ENCODE measurements at places on chromosomes 7 and 10. TPM values are rescaled to one million over a fixed set of nuclear protein-coding genes. Genes with fewer than 3 reads are reported as not detected.
A peak's percentile ranks its signal among the peaks of the same experiment; 100 is the strongest.

NAT16 gene
- total RNA-seq = not detected

MUC12 gene
- total RNA-seq = 0.11 TPM

VWC2 gene
- total RNA-seq = 0.19 TPM

H2BK1 gene
- total RNA-seq = not detected

PAX2 gene
- total RNA-seq = not detected

CPXM2 gene
- 9.2 TPM for total RNA-seq

DNA sequence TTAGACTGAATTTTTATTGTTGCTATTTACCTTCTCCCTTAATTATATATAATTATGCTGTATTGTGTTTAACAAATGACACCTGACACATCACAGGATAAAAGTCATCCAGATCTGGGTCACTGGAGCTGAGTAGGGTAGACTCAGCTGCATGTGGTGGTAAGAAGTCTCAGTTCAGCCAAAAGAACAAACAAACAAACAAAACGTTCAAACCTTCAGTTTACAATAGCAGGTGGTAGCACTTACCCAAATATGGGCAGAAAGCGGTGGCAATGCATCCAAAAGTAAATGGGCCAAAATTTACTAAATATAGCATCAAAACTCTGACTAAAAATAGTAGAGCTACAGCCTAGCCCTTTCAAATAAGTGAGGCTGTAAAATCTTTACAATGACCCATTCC lies 42.2 kb downstream of the ZWINT start:
- DNase-seq = no peak
- peaks cover 18% of the 10 kb centered on the region for H3K4me1 ChIP-seq
- H3K27ac ChIP-seq = no peak overlapping the region
- H3K27me3 ChIP-seq = no peaks in the 10 kb centered on the region
- no peaks in the 10 kb centered on the region for H3K36me3 ChIP-seq

GRCh38 chr10:76881477-76882220 lies 756.0 kb downstream of the KCNMA1 start:
- no peak overlapping the region for H3K4me3 ChIP-seq
- no peak overlapping the region for H3K27ac ChIP-seq
- DNase-seq = no peak
- no peaks in the 10 kb centered on the region for H3K36me3 ChIP-seq
- H3K27me3 ChIP-seq = no peaks in the 10 kb centered on the region

- H3K36me3 ChIP-seq = no peaks in the 10 kb centered on the region
- no peaks in the 10 kb centered on the region for H3K4me1 ChIP-seq
- H3K27ac ChIP-seq = peak overlapping the region; percentile 42
- H3K4me3 ChIP-seq = no peak overlapping the region
- no peaks in the 10 kb centered on the region for H3K27me3 ChIP-seq
Observed at GRCh38 chr7:22980422-22980821, 33.5 kb downstream of the HYCC1 start.

DNA sequence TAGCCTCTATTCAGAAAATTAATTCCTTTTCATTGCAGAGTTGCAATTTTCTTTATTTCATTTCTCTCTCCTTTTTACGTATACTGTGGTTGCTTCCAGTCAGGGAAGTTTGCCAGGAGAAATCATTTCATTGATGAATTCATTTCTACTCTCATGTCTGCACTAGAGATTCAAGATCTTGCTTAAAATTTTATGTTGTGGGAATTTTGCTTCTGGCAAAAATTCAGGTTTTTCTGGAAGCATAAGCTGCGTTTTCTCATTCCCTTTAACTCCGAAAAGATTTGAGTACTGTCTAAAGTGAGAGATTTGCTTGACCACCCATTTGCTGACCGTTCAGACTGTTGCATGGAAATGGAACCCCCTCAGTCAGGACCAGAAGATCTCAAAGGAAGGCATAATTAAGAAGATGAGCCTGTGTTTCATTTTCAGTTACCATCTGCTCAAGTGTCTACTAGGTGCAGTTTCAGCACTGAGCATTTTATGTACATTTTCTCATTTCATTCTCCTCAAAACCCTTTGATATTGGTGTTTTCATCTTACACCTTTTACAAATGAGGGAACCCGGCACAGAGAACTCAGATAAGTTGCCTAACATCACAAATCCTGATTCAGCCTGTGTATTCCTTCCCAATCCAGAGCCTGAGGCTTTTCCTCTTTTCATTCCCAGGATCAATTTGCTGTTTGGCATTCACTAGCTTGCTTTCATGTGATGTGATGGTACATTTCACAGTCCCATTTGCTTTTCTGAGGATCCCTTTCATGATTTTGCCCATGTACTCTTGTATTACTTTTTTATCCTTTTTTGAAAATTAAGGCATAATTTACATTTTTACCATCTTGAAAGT lies 3.9 kb downstream of the PTPRZ1 start:
- no peaks in the 10 kb centered on the region for H3K27me3 ChIP-seq
- no peaks in the 10 kb centered on the region for H3K4me1 ChIP-seq
- no peaks in the 10 kb centered on the region for H3K36me3 ChIP-seq
- no peak for DNase-seq
- H3K4me3 ChIP-seq = no peak overlapping the region

DNA sequence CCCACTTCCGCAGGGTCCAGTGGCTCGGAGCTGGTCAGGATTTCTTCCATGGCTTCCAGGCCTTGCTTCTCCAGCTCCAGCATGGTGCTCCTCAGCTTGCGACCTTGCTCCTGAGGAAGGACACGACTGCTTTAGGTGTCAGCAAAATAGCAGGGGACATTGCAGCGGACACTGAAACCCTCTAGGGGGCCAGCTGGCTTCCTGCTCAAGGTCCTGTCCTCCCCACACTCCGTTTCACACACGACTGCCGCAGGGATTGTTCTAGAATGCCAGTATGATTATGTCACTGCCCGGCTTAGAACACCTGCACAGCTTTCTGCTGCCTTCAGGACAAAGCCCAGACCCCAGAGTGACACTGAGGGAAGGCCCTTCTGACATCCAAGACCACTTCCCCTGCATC lies 65.6 kb downstream of the SCRN1 start:
- no peaks in the 10 kb centered on the region for H3K27me3 ChIP-seq
- no peak overlapping the region for H3K27ac ChIP-seq
- no peaks in the 10 kb centered on the region for H3K4me1 ChIP-seq
- DNase-seq = no peak
- H3K4me3 ChIP-seq = no peak overlapping the region
- H3K36me3 ChIP-seq = peaks cover 49% of the 10 kb centered on the region

GRCh38 chr7:28703037-28703765 lies 254.9 kb downstream of the TRIL start:
- H3K4me1 ChIP-seq = no peaks in the 10 kb centered on the region
- no peaks in the 10 kb centered on the region for H3K36me3 ChIP-seq
- no peak overlapping the region for H3K27ac ChIP-seq
- no peak for DNase-seq
- no peak overlapping the region for H3K4me3 ChIP-seq
- H3K27me3 ChIP-seq = peaks cover 4% of the 10 kb centered on the region

GRCh38 chr7:127396184-127396583 lies 3.7 kb upstream of the ZNF800 start:
- no peak for DNase-seq
- no peaks in the 10 kb centered on the region for H3K36me3 ChIP-seq
- H3K4me1 ChIP-seq = peaks cover 3% of the 10 kb centered on the region
- no peak overlapping the region for H3K4me3 ChIP-seq
- no peaks in the 10 kb centered on the region for H3K27me3 ChIP-seq

DNA sequence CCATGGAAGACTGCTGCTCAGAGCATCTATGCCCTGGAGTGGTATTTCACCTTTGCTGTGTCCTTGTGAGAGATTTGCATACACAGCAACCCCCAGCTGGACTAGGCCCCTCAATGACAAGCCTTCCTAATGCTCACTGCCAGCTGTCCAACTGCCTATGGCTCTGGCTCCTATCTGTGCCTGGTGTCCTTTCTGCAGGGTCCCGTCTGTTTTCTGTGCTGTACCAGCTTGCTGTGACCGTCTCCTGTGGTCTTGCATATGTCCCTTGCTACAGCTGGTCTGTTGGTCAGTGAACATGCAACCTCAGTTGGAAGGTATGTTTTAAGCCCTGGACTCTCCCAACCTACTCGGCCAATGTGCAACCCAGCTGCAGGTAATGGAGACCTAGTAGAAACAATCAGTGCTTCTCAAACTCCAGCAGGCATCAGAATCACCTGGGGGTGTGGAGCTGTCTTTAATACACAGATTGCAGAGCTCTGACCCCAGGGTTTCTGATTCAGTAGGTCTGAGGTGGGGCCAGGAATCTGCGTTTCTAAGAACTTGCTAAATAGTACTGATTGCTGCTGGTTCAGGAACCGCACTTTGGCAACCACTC lies 306.4 kb upstream of the ZNF32 start:
- no peak overlapping the region for H3K27ac ChIP-seq
- no peaks in the 10 kb centered on the region for H3K36me3 ChIP-seq
- no peak overlapping the region for H3K4me3 ChIP-seq
- H3K27me3 ChIP-seq = no peaks in the 10 kb centered on the region
- DNase-seq = no peak
- no peaks in the 10 kb centered on the region for H3K4me1 ChIP-seq

DNA sequence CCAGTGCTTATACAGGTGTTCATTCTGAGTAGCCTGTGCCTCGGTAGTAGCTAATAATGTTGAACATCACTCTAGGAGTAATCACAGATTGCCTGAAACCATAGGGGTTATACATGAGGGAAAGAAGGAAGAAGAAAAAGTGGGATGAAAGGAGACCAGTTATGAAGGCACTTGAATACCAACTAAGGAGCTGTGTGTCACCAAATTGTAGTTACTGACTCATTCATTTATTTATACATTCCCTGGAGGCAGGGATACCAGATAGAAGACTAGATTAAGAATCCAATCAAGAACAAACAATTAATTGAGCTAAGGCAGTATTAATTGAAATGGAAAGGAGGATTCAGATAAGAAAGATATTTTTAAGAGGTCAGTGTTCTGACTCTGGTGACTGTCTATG lies 129.6 kb upstream of the PRPS1L1 start:
- H3K4me1 ChIP-seq = no peaks in the 10 kb centered on the region
- H3K4me3 ChIP-seq = no peak overlapping the region
- no peaks in the 10 kb centered on the region for H3K27me3 ChIP-seq
- no peak overlapping the region for H3K27ac ChIP-seq
- no peaks in the 10 kb centered on the region for H3K36me3 ChIP-seq

DNA sequence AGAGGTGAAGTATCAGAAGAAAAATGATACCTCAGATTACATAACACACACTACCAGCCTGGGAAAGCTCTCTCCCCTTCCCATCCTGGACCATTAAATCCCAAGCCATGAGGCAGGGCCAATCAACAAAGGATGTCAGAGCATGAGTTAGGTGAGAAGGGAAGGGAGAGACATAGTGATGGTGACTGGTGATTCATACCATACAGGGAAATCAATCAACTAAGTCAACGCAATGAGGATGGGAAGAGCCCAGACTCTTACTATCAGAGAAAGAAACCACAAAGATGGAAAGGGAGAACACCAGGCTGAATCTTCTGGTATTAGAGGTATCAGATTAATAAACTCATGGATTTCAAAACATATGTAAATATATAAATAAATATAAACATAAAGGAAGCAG lies 185.4 kb downstream of the KMT2E start:
- no peaks in the 10 kb centered on the region for H3K27me3 ChIP-seq
- no peak overlapping the region for H3K27ac ChIP-seq
- DNase-seq = no peak
- H3K4me1 ChIP-seq = no peaks in the 10 kb centered on the region
- peaks cover 41% of the 10 kb centered on the region for H3K36me3 ChIP-seq
- H3K4me3 ChIP-seq = no peak overlapping the region

DNA sequence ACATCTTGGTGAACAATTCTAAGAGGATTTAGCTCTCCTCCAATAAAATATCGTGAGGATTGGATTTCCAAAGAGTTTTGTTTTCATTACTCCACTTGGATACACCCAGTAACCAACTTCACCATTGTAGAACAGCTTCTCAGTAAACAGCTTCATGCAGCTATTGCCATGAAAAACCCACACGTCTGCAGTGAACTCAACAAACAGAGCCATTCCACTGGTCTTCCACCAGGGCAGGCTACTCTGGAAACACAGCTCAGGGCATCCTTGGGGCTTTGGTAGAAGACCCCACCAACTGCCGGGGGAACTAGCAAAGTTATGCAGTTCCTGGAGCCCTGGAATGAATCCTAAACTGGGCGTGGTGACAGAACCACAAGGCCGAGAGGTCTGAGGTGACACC lies 77.4 kb downstream of the CALN1 start:
- no peak for DNase-seq
- H3K27me3 ChIP-seq = peaks cover 8% of the 10 kb centered on the region
- H3K36me3 ChIP-seq = no peaks in the 10 kb centered on the region

- no peaks in the 10 kb centered on the region for H3K4me1 ChIP-seq
- no peaks in the 10 kb centered on the region for H3K27me3 ChIP-seq
- no peaks in the 10 kb centered on the region for H3K36me3 ChIP-seq
- no peak overlapping the region for H3K4me3 ChIP-seq
- DNase-seq = no peak
Observed at GRCh38 chr10:47456079-47456785, 27.7 kb downstream of the ANXA8 start.

DNA sequence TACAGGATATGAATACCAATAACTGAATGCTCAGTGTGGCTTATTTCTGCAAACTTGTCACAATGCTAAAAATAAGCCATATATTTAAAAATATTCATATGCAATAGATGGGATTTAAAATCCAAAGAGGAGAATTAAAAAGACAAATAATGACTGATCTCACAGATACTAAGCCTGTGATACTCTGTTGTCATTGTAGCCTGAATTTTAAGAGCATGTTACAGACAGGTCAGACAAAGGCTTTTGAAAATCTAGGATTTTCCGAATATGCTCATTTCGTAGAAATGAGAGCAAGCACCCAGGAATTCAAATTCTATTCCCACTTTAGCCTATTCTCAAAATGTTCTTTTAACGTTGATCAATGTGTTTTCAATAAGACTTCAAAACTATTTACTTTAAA lies 269.7 kb downstream of the PCDH15 start:
- H3K36me3 ChIP-seq = no peaks in the 10 kb centered on the region
- H3K4me3 ChIP-seq = no peak overlapping the region
- H3K27ac ChIP-seq = no peak overlapping the region
- no peaks in the 10 kb centered on the region for H3K4me1 ChIP-seq
- no peaks in the 10 kb centered on the region for H3K27me3 ChIP-seq
- no peak for DNase-seq

- H3K4me3 ChIP-seq = no peak overlapping the region
- H3K4me1 ChIP-seq = peaks cover 17% of the 10 kb centered on the region
- no peaks in the 10 kb centered on the region for H3K36me3 ChIP-seq
- H3K27ac ChIP-seq = no peak overlapping the region
Observed at GRCh38 chr7:37944737-37945054, 24.3 kb downstream of the EPDR1 start.

GRCh38 chr10:114028425-114028824 lies 15.2 kb upstream of the ADRB1 start:
- H3K36me3 ChIP-seq = no peaks in the 10 kb centered on the region
- DNase-seq = no peak

DNA sequence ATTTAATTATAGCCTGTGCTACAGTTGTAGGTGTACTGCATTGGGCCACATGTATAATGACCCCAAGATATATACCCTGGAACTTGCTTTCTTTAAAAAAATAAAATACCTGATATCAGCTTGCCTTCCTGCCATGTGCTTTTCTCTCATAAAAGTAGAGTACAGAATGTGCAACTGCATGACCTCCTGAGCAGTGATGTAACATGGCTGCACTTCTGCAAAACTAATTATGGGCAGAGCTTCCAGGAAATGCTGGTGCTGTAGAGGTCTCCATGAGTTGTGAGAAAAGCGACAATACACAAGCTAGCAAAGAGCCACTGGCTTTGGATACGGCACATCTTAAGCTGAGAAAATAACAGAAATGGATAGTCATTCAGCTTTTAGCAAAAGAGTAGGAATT lies 6.5 kb upstream of the ERLIN1 start:
- H3K36me3 ChIP-seq = peaks cover 14% of the 10 kb centered on the region
- H3K27ac ChIP-seq = no peak overlapping the region
- no peak for DNase-seq
- H3K4me1 ChIP-seq = no peaks in the 10 kb centered on the region
- H3K27me3 ChIP-seq = no peaks in the 10 kb centered on the region
